A172 (cell line): ENCODE measurements at places on chromosomes 4 and X. TPM values are rescaled to one million over a fixed set of nuclear protein-coding genes. Genes with fewer than 3 reads are reported as not detected.
A peak's percentile ranks its signal among the peaks of the same experiment; 100 is the strongest.

GRCh38 chrX:110755061-110755460 lies 40.6 kb downstream of the CHRDL1 start:
- DNase-seq: no peak

GRCh38 chr4:143076723-143077122 lies 108.0 kb upstream of the USP38 start:
- no peak for DNase-seq

The GPRIN3 gene
- total RNA-seq: 0.41 and 0.79 TPM in 2 replicates

The PCSK1N gene
- total RNA-seq: 15.3 and 16.5 TPM in 2 replicates

DNA sequence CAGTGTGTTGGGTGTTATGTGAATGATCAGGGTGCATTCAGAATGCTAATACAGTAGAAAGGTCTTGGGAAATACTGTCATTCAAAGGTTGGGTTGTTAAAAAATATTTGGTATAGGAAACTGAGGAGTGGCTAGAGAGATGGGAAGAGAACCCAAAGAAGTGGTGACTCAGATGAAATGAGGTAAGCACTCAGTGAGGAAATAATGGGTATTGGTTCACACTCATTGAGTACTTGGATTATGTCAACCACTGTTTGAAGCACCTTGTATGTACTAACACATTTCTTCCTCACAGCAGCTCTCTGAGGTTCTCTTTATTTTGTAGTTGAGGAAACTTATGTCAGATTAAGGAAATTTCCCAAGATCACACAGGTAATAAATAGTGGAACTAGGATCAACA lies 40.8 kb upstream of the NUDT6 start:
- no peak for DNase-seq

- DNase-seq: no peak
Measured at GRCh38 chr4:182828360-182829025, 88.7 kb downstream of the DCTD start.

DNA sequence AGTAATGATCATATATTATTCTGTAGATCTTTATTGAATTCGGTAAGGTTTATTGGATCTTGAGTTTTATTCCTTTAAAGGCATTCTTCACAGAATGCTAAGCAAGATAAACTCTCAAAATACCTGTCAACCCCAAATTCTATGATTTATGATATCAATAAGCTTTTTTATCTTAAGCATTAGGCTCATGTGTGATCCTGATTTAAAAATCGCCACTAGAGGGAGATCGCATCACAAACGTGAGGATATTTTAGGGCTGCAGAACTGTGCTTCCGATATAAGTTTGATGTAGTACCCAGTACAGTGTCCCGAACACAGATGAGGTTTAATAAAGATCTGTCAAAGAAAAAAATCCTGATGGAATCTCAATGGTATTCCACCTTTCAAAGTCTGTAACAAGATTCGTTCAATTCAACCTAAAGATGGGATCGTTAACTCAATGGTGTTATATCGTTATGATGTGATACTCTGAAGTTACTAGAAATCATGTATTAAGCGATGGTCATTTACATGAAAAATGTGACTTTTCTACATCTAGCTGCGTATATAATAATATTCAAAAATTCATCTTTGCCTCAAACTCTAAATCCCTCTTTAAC lies 169.0 kb downstream of the CORIN start:
- peak; percentile 19 for DNase-seq
